Chondrocyte (in vitro differentiated cells): ENCODE measurements at places on chromosomes 7 and 10.

GRCh38 chr10:70588255-70588654 lies 14.3 kb downstream of the PRF1 start:
- no peak overlapping the region for H3K27ac ChIP-seq
- peaks cover 15% of the 10 kb centered on the region for H3K27me3 ChIP-seq
- no peaks in the 10 kb centered on the region for H3K36me3 ChIP-seq
- DNase-seq: no peak

DNA sequence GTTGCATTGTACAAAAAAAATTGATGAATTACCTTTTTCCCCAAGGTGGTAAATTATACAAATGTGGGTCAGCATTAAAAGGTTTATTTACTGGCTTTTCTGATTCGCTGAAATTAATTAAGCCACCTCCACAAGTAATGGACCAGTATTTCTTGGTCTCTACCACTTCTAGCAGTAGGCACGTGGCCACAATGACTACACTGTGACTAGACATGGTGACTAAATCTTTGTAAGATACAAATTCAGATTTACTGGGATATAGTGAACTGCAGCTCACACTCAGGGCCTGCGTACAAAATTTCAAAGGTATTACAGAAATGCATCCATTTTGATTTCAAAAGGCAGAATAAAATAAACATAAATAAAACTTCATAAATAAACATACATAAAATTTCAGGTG lies 10.9 kb downstream of the HPSE2 start:
- DNase-seq: no peak
- H3K27me3 ChIP-seq: peaks cover 45% of the 10 kb centered on the region
- H3K4me1 ChIP-seq: no peaks in the 10 kb centered on the region
- no peak overlapping the region for H3K4me3 ChIP-seq
- no peak overlapping the region for H3K27ac ChIP-seq

DNA sequence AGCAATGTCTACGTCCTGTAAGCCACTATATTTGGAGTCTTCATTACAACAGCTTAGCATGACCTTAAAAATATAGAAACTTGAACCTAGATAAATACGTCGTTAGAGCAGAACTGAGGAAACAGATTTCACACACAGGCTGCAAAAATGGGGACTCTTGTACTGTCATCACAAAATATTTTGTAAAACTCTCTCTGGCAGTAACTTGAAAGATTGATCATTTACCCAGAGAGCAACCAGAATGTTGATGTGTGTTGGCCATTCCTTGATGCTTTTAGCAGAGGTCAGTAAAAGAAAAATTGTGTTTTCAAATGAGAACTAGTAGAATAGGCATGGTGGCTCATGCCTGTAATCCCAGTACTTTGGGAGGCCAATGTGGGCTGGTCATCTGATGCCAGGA lies 14.5 kb upstream of the PON1 start:
- H3K4me1 ChIP-seq: peaks cover 16% of the 10 kb centered on the region
- H3K27me3 ChIP-seq: no peaks in the 10 kb centered on the region
- no peaks in the 10 kb centered on the region for H3K36me3 ChIP-seq
- H3K27ac ChIP-seq: no peak overlapping the region
- no peak for DNase-seq
- no peak overlapping the region for H3K4me3 ChIP-seq

- H3K27ac ChIP-seq: no peak overlapping the region
- no peak for DNase-seq
- peaks cover 2% of the 10 kb centered on the region for H3K27me3 ChIP-seq
- H3K4me3 ChIP-seq: peak overlapping the region; percentile 49
- peaks cover 12% of the 10 kb centered on the region for H3K36me3 ChIP-seq
- H3K4me1 ChIP-seq: peaks cover 33% of the 10 kb centered on the region
Observed at GRCh38 chr7:93146472-93147141, 1.6 kb downstream of the SAMD9L start.

DNA sequence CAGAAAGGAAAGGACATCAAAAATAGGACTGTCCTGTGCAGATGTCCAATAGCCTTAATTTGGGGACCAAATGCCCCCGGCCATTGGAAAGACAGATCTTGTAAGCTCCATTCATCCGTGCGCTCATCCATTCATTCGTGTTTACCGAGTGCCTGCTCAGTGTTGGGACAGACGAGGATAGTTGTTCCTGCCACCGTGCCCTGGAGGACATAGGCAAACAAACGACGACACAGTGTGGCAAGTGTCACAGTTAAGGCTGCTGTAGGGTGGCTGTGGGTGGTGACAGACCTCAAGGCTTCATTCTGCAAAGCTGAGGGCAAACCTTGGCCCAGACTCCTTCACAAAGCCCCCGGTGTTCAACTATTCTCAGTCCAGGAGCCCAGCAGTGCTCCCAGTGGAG lies 27.6 kb downstream of the MKI67 start:
- peaks cover 5% of the 10 kb centered on the region for H3K36me3 ChIP-seq
- no peak overlapping the region for H3K4me3 ChIP-seq
- no peak for DNase-seq
- H3K27me3 ChIP-seq: no peaks in the 10 kb centered on the region
- H3K4me1 ChIP-seq: no peaks in the 10 kb centered on the region

GRCh38 chr10:72173262-72173618 lies 42.6 kb upstream of the ANAPC16 start:
- H3K27me3 ChIP-seq: no peaks in the 10 kb centered on the region
- H3K4me1 ChIP-seq: peaks cover 21% of the 10 kb centered on the region
- H3K36me3 ChIP-seq: peaks cover 5% of the 10 kb centered on the region
- no peak for DNase-seq
- H3K27ac ChIP-seq: no peak overlapping the region

GRCh38 chr10:35210961-35211360 lies 84.3 kb downstream of the CREM start:
- no peaks in the 10 kb centered on the region for H3K27me3 ChIP-seq
- peaks cover 24% of the 10 kb centered on the region for H3K4me1 ChIP-seq
- H3K27ac ChIP-seq: no peak overlapping the region
- no peak overlapping the region for H3K4me3 ChIP-seq
- peaks cover 6% of the 10 kb centered on the region for H3K36me3 ChIP-seq

DNA sequence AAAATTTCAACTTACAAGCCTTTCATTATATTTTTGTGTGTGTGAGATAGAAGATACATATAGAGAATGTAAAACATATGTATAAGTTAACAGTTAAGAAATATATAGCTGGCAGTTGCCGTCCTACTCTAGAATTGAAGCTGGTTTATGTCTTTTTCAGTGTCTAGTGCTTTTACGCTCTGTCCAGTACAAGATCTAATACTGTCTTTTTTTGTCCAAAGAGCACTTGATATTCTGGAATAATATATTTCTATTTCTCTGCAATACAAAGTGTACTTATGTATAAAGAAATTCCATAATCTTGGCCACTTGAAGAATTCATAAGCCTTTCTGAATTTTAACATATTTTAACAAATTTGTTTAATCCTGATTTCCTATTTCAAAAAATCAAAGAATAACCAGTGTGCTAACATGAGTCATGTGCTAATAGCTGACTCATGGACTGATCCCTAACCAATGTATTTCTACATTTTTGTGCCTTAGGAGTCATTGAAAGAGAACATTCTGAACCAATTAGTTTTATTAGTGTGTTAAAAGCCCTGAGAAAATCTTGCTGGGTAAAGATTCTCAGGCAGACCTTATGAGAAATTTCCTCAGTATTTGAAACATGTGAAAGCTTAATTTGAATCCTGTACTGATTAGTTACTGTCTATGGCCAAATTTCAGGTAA lies 73.2 kb upstream of the CCAR1 start:
- H3K27ac ChIP-seq: peak overlapping the region; percentile 60
- no peaks in the 10 kb centered on the region for H3K27me3 ChIP-seq
- no peak for DNase-seq
- no peak overlapping the region for H3K4me3 ChIP-seq

- H3K4me1 ChIP-seq: no peaks in the 10 kb centered on the region
- H3K27ac ChIP-seq: no peak overlapping the region
- DNase-seq: no peak
- peaks cover 1% of the 10 kb centered on the region for H3K27me3 ChIP-seq
- H3K36me3 ChIP-seq: no peaks in the 10 kb centered on the region
- H3K4me3 ChIP-seq: no peak overlapping the region
Observed at GRCh38 chr7:67525588-67525987, 529.0 kb downstream of the TYW1 start.

GRCh38 chr7:94374231-94374630 lies 20.5 kb upstream of the COL1A2 start:
- H3K36me3 ChIP-seq: peaks cover 3% of the 10 kb centered on the region
- peak; percentile 95 for DNase-seq

GRCh38 chr10:27822301-27822700 lies 76.7 kb upstream of the MKX start:
- peaks cover 6% of the 10 kb centered on the region for H3K4me1 ChIP-seq
- H3K36me3 ChIP-seq: no peaks in the 10 kb centered on the region
- H3K27me3 ChIP-seq: no peaks in the 10 kb centered on the region
- no peak overlapping the region for H3K4me3 ChIP-seq

DNA sequence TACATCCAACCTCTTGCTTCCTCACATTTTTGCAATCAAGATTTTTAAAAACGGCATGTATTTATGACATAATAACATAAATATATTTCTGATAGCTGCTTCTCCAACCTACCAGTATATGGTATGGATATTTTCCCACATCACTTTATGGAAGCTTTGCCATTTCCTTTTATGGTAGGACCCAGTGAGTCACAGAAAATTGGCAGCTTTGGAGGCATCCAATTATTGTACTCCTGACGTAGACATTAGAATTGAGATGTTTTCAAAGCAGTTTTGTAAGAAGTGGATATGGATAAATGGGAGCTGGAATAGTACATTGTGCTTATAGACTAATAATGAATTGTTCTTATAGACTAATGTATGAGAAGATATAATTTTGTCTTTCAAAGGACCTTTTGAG lies 23.8 kb upstream of the BICC1 start:
- no peak overlapping the region for H3K27ac ChIP-seq
- H3K4me3 ChIP-seq: no peak overlapping the region
- H3K4me1 ChIP-seq: peaks cover 17% of the 10 kb centered on the region
- no peaks in the 10 kb centered on the region for H3K27me3 ChIP-seq

DNA sequence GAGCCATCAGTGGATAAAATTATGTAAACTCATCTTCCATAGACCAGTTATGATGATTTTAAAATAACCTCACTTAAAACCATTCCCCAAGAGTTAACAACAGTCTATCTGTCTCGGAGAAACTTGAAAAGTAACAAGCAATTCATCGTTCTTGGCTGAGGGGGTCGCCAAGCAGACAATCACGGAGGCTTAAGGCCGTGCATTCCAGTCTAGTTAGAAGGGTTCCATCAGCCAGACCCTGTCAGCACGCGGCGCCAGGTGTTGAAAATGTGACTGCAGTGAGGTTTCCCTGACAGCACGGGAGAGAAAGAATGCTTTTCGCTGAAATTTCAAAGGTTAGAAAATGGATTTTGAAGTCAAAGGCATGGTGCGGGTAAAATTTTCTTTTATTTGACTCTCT lies 1025.0 kb upstream of the CELF2 start:
- H3K36me3 ChIP-seq: no peaks in the 10 kb centered on the region
- H3K4me1 ChIP-seq: peaks cover 5% of the 10 kb centered on the region
- H3K4me3 ChIP-seq: no peak overlapping the region
- no peak for DNase-seq
- no peaks in the 10 kb centered on the region for H3K27me3 ChIP-seq

GRCh38 chr10:121732656-121733445 lies 134.6 kb upstream of the FGFR2 start:
- no peak overlapping the region for H3K27ac ChIP-seq
- H3K4me3 ChIP-seq: no peak overlapping the region
- H3K27me3 ChIP-seq: no peaks in the 10 kb centered on the region
- no peaks in the 10 kb centered on the region for H3K36me3 ChIP-seq

GRCh38 chr10:109966961-109967738 lies 40.6 kb upstream of the ADD3 start:
- H3K4me1 ChIP-seq: peaks cover 62% of the 10 kb centered on the region
- H3K36me3 ChIP-seq: no peaks in the 10 kb centered on the region
- H3K27me3 ChIP-seq: no peaks in the 10 kb centered on the region
- no peak for DNase-seq

GRCh38 chr10:79179957-79180309 lies 111.2 kb downstream of the ZMIZ1 start:
- no peak overlapping the region for H3K4me3 ChIP-seq
- H3K4me1 ChIP-seq: peaks cover 93% of the 10 kb centered on the region
- no peak for DNase-seq

DNA sequence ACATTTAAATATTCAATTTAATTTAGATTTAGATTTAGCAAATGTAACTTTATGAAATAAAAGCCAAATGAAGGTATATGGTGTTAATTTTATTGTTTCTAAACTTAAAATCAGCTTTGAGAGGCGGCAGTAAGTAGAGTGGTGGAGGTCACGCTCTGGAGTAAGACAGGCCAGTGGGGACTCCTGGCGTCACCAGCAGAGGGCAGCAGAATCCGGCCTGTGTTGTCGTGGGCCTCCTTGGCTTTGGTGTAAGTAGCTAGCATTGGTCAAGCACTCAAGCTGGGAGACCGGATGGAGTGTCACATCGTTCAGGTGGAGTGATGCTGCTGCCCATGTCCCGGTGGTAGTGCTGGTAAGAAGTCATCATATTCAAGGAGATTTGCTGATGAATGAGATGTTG lies 98.7 kb upstream of the DNAJB6 start:
- no peak overlapping the region for H3K27ac ChIP-seq
- H3K36me3 ChIP-seq: peaks cover 22% of the 10 kb centered on the region
- DNase-seq: no peak
- H3K4me1 ChIP-seq: peaks cover 18% of the 10 kb centered on the region
- no peaks in the 10 kb centered on the region for H3K27me3 ChIP-seq
- no peak overlapping the region for H3K4me3 ChIP-seq

GRCh38 chr10:88064608-88065382 lies 201.4 kb downstream of the PTEN start:
- H3K27ac ChIP-seq: no peak overlapping the region
- H3K4me1 ChIP-seq: peaks cover 30% of the 10 kb centered on the region

- H3K27ac ChIP-seq: no peak overlapping the region
- peaks cover 50% of the 10 kb centered on the region for H3K4me1 ChIP-seq
- H3K4me3 ChIP-seq: no peak overlapping the region
- no peaks in the 10 kb centered on the region for H3K27me3 ChIP-seq
- H3K36me3 ChIP-seq: no peaks in the 10 kb centered on the region
- no peak for DNase-seq
Observed at GRCh38 chr10:110036640-110037039, 28.9 kb downstream of the ADD3 start.

GRCh38 chr10:123889821-123890220 lies 1.8 kb downstream of the CPXM2 start:
- peaks cover 58% of the 10 kb centered on the region for H3K27me3 ChIP-seq
- no peak for DNase-seq
- no peak overlapping the region for H3K27ac ChIP-seq
- no peaks in the 10 kb centered on the region for H3K36me3 ChIP-seq

DNA sequence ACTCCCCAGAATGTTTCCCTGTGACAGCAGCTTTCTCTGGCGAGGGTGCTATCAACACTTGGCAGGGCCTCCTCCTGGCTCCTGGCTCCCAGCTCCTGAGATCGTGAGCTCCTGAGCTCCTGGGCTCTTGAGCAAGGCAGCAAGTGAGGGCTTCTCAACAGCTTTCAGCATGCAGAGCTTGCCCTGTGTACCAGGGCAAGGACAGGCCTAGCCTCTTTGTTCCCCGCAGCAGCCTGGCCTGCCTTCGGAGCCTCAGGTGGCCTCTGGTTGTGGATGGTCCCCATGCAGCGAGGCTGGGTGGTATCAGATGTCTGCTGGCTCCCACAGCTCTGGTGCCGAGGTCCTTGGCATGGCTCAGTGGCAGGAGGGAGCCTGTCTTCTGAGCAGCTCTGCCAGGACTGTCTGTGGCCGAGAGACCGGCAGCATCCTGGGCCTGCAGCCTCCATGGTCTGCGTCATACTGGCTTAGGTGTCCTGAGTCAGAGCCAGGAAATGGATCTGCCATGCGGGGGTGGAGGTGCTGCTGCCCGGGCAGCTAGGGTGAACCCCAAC lies 44.2 kb downstream of the ZMIZ1 start:
- H3K4me1 ChIP-seq: peaks cover 64% of the 10 kb centered on the region
- no peaks in the 10 kb centered on the region for H3K36me3 ChIP-seq
- DNase-seq: no peak
- H3K27ac ChIP-seq: peak overlapping the region; percentile 39
- no peaks in the 10 kb centered on the region for H3K27me3 ChIP-seq
